Choroid plexus epithelial cell (primary cell): ENCODE measurements at places on chromosomes 6 and 20.

DNA sequence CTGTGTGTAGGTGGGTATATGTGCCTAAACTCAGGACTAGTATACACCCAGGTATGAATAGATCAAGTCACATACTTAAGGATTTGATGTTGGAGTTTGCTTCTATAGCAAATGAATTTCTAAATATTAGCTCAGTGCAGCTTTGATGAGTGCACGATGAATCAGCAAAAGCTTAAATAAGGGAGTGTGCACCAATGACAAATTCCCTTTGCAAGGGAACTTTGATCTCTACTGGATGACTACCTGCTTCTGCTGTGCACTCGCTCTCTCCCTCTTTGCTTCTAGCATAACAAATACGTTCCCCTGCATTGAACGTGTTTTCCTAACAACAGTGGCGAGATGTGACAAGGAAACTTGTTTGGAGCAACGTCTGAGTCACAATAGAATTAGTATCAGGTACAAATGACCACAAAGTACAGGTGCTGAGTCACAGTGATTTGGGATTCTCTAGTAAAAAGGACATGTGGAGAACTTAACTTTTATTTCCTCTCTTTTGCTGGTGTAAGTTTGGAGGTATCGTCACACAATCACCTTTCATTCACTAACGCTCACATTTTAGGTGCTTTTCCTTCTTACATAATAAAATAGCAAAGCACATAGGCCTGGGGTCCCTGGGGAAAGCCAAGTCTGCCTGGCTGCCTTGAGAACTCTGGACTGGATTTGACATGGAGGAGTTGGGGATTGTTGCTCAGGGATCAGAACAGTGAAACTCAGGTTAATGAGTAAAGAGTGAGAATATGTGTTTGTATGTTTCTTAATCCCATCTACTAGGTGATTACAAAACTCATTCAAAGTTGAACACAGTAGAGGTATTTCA is 49.7 kb downstream of the KLHL31 start:
- peak; percentile 56 for DNase-seq

DNA sequence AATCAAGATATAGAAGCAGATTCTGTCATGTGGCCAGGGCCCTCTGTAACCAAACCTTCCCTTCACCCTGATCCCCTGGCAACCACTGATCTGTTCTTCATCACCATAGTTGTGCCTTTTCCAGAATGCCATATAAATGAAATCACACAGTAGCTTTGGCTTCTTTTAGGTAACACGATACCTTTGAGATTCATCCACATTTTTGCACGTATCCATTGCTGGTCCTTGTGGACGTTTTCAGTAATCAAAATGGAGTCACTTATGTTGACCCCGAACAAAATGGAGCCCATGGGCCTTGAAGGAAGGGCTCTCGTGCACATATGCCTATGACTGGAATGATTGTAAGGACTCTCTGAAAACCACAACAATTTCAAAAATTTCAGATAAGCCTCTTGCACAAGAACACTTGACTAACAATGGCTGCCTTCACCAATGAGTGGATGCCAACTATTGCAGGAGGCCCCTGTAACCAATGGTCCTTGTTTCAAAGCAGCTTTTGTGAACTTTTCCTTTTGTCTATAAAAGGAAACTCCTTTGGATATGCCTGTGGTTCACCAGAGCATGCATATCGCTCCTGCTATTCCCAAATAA is 84.3 kb upstream of the RALY start:
- peak; percentile 97 for DNase-seq

- no peak for DNase-seq
Observed at GRCh38 chr6:32173051-32173727, 2.7 kb downstream of the AGPAT1 start.

DNA sequence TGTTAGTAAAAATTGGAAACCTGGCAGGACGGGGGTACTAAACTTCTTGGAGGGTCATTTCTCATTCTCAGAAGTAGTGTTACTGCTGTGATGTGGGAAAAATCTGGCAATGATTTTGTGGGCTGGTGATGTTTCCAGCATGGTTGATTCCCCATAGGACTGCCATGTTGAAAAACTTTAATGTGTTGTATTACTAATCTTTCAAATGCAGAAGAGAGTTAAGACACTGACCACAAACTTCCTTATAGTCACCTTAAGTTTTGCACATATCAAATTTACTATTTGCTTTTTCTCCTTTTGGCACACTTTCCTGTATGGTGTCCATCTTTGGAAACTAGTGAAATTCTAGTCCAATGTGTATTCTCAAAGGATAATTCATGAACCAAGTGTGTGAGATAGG is 236.2 kb upstream of the TAB2 start:
- DNase-seq: no peak

- DNase-seq: peak; percentile 26
Observed at GRCh38 chr6:103236923-103237322, 1622.8 kb downstream of the HACE1 start.

DNA sequence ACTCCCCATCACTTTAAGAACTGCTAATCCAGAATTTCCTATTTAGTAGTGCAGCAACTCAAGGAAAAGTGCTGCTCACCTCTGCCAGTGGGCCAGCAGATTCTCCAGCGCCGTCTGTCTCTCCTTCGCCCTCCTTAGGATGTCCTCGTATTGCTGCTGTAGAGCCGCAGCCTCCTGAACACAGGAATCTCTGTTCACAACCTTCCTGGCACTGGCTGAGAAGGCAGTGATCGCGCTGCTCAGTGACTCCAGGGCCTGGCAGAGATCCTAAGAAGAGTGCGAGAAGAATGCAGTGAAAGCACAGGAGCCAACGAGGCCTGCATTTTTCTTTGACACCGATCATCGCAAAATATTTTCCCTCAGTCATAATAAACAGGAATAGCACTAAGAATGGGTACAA is 209.0 kb downstream of the SYNE1 start:
- peak; percentile 19 for DNase-seq

GRCh38 chr6:8279041-8279805 is 156.1 kb downstream of the SLC35B3 start:
- DNase-seq: no peak

GRCh38 chr20:3003416-3003815 is 40.0 kb upstream of the GNRH2 start:
- DNase-seq: no peak
